ENCODE measurements at places on chromosomes 3 and 15.

DNA sequence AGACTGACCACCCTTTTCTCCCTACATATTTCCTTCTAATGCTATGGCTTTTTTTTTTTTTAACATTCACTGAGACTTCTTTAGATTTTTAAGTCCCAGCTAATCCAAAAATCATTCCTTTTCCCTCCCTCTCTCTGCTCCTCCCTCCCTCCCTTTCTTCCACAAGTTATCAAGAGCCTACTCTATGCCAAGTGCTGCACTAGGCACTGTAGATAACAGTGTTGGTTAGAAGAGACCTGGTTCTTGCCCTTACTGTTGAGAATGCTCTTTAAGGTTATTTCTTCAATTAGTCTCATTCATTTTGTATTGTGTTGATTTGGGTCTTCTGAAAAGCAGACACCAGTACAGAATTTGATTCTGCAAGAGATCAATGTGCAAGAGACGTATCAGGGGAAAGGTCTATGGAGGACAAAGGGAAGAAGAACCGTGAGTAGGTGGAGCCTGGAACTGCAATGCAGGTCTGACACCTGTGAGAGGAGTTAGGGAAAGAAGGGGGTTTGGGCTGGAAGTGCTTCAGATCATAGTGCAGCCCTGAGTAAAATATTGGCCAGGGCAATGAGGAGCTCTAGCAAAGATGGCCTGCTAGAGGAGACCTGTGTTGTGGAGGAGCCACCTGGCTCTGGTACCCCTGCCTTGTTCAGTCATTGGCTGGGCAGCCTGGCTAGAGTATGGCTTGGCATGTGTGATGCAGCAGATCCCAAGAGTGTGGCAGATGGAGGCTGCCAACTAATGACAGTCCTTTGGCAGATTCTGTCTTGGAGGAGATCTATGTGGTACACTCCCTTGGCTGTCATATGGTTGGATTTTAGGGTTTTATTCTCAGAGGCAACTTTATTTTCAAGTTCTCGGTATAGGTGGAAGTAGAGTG is 9.7 kb upstream of the PCOLCE2 start:
- no peak for DNase-seq

DNA sequence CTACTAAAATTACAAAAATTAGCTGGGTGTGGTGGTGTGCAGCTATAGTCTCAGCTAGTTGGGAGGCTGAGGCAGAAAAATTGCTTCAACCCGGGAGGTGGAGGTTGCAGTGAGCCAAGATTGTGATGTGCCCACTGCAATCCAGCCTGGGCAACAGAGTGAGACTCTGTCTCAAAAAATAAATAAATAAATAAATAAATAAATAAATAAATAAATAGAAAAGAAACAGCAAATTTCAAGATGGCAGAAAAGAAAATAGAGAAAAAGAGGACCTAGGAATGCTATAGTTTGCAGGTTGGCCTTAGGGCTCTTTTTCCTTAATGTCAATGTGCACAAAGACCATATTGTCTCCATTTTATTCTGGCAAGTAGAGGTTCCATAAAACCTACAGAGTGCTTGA is 28.2 kb downstream of the IQCF6 start:
- DNase-seq: no peak

DNA sequence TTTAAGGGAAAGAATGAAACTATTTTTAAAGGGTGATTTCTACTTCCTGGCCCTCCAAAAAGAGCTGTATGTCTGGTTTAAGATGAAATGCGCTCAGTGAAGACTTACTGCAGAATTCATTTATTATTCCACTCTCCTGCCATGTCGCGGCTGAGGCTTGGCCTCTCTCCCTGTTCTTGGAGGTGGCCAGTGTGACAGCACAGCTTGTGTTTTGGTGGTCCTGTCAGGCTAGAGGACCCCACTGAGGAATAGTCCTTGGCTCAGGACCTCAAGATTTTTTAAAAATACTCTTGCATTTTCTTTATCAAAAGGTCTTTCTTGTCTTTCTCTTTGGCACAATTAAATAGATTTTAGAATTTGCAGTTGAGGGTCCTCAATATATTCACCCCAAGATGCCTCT is 384.4 kb downstream of the LRTM1 start:
- DNase-seq: no peak

- no peak for DNase-seq
Measured at GRCh38 chr15:85749261-85750151, 45.2 kb downstream of the KLHL25 start.

- peak; percentile 14 for DNase-seq
Measured at GRCh38 chr3:50502584-50503423, 630 bp downstream of the CACNA2D2 start.

- peak; percentile 81 for DNase-seq
Measured at GRCh38 chr3:195028877-195029606, 241.9 kb downstream of the XXYLT1 start.

GRCh38 chr15:94235646-94236045 is 4.3 kb downstream of the MCTP2 start:
- DNase-seq: peak; percentile 63

DNA sequence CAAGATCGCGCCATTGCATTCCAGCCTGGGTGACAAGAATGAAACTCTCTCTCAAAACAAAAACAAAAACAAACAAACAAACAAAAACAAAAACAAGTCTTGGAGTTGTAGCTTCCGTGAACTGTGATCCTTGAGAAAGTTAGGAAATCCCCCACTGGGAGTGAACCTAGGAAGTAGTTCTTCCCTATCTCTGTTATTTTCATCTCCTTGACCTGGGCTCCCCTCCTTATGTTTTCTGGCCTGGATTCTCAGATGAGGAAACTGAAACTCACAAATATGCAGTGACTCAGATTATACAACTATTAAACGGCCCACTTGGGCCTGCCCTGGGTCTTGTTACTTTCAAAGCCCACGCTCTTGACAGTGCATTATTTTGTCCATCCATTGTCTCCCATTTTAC is 29.7 kb downstream of the SAXO2 start:
- peak; percentile 50 for DNase-seq

- DNase-seq: peak; percentile 78
Measured at GRCh38 chr15:50886611-50887345, 21.7 kb upstream of the AP4E1 start.

- DNase-seq: no peak
Measured at GRCh38 chr3:178646186-178646862, 110.1 kb downstream of the KCNMB2 start.

- peak; percentile 88 for DNase-seq
Measured at GRCh38 chr15:66650433-66650832, 51.6 kb upstream of the SMAD6 start.

DNA sequence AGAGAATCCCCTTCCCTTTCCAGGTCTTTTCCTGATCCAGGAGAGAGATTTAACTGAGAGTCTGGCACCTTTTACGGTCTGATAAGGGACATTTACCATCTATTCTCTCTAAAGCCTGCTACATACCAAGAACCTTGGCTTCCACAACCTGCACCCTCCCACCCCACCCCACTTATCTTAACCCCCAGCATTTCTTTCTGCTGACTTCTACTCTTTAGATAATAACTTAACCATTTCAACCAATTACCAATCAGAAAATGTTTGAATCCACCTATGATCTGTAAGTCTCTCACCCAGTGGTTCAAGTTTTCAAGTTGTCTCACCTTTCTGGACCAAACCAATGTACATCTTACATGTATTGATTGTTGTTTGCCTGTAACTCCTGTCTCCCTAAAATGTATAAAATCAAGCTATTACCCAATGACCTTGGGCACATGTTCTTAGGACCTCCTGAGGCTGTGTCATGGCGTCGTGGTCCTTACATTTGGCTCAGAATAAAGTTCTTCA is 74.0 kb downstream of the MCF2L2 start:
- DNase-seq: no peak

DNA sequence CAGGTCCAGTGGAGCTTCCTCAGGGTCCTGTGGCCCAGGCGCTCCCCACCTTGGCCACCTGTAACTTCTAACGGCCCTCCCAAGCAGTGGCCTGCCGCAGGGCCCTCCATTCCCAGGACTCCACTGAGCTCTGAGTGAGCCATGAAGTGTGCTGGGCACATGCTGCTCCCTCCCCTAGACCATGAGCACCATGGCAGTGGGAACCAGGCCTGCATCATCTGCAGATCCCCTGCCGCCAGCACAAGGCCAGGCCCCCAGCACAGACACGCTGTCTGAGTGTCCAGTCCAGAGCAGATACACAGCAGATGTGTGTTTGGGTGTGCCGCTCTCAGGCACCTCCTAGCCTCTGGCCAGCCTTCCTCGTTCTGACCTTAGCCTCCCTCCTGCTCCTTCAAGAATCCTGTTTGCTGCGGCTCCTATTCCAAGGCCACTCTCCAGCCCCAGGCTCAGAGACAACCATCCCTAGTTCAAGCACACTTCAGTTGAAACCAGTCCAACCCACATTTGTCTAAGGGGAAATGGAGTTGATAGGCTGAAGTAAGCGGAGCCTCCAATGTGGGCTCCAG is 7.0 kb upstream of the KLF15 start:
- DNase-seq: no peak

GRCh38 chr3:66395635-66396034 is 105.2 kb downstream of the LRIG1 start:
- no peak for DNase-seq

Measured in suppressor macrophage treated with lipopolysaccharide for 1 hour (primary cell).